ENCODE measurements at places on chromosomes 13 and 19. TPM values are rescaled to one million over a fixed set of nuclear protein-coding genes. Genes with fewer than 3 reads are reported as not detected.

- no peak overlapping the region for H3K27ac ChIP-seq
- DNase-seq, result no peak
- H3K4me1 ChIP-seq, result no peaks in the 10 kb centered on the region
- no peaks in the 10 kb centered on the region for H3K36me3 ChIP-seq
- no peak overlapping the region for H3K4me3 ChIP-seq
Measured at GRCh38 chr13:37450276-37450675, 148.3 kb downstream of the POSTN start.

- H3K4me1 ChIP-seq, result peaks cover 7% of the 10 kb centered on the region
- H3K36me3 ChIP-seq, result peaks cover 3% of the 10 kb centered on the region
- DNase-seq, result peak; percentile 14
Measured at GRCh38 chr13:60583911-60584753, 187.1 kb downstream of the TDRD3 start.

DNA sequence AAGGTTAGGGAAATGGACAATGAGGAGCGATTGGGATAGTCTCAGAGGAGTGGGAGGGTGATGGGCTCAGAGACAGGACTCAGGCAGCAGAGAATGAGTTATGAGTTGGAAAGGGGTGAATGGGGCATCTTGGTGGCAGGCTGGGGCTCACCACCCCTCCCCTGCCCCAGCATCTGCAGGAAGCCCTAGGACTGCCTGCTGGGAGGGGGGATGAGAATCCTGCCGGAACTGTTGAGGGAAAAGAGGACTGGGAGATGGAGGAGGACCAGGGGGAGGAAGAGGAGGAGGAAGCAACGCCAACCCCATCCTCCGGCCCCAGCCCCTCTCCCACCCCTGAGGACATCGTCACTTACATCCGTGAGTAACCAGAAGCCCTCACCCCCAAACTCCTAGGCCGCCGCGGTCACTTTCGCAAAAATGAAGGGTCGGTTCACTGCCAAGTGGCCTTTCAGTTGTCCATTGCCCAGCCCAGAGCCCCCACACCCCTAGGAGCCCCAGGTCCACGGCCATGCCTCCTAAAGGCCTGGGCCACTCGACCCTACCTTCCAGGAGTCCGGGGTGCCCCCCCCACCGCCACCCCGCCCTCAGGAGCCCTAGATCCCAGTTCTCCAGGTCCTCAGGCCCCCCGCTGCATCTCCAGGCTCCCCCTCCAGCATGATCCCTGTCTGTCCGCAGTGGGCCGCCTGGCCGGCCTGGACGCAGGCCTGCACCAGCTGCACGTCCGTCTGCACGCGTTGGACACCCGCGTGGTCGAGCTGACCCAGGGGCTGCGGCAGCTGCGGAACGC is 764 bp downstream of the CLEC11A start:
- peak overlapping the region; percentile 90 for H3K4me3 ChIP-seq
- peaks cover 43% of the 10 kb centered on the region for H3K27me3 ChIP-seq
- H3K36me3 ChIP-seq, result no peaks in the 10 kb centered on the region
- DNase-seq, result no peak
- H3K4me1 ChIP-seq, result peaks cover 49% of the 10 kb centered on the region
- H3K27ac ChIP-seq, result no peak overlapping the region

GRCh38 chr13:26062853-26063444 is 11.1 kb upstream of the SHISA2 start:
- no peaks in the 10 kb centered on the region for H3K36me3 ChIP-seq
- peaks cover 4% of the 10 kb centered on the region for H3K27me3 ChIP-seq
- peaks cover 5% of the 10 kb centered on the region for H3K4me1 ChIP-seq
- DNase-seq, result peak; percentile 26
- H3K4me3 ChIP-seq, result no peak overlapping the region

DNA sequence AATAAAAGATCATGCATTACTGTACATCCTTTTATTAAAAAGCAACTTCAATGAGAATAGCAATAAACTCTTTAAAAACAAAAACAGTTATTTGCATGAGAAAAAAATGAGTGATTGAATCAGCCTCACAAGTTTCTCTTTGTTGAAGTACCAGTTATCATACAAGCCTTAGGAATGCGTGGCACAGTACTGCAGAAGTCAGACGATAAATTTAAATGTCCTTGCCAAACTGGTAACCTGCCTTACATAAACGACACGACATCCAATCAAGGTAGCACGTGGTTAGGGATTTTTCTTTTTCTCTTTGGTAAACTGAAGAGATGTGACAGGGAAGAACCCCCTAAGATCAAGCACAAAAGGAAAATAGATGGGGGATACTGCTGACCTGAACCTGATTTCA is 251.0 kb downstream of the KLF12 start:
- no peak for DNase-seq
- H3K4me3 ChIP-seq, result no peak overlapping the region
- H3K27me3 ChIP-seq, result no peaks in the 10 kb centered on the region
- H3K36me3 ChIP-seq, result peaks cover 17% of the 10 kb centered on the region
- H3K4me1 ChIP-seq, result peaks cover 15% of the 10 kb centered on the region
- H3K27ac ChIP-seq, result no peak overlapping the region

- peaks cover 12% of the 10 kb centered on the region for H3K4me1 ChIP-seq
- no peak for DNase-seq
- H3K36me3 ChIP-seq, result no peaks in the 10 kb centered on the region
- H3K27me3 ChIP-seq, result peaks cover 7% of the 10 kb centered on the region
- no peak overlapping the region for H3K4me3 ChIP-seq
Measured at GRCh38 chr13:110556224-110556606, 5.3 kb downstream of the RAB20 start.

DNA sequence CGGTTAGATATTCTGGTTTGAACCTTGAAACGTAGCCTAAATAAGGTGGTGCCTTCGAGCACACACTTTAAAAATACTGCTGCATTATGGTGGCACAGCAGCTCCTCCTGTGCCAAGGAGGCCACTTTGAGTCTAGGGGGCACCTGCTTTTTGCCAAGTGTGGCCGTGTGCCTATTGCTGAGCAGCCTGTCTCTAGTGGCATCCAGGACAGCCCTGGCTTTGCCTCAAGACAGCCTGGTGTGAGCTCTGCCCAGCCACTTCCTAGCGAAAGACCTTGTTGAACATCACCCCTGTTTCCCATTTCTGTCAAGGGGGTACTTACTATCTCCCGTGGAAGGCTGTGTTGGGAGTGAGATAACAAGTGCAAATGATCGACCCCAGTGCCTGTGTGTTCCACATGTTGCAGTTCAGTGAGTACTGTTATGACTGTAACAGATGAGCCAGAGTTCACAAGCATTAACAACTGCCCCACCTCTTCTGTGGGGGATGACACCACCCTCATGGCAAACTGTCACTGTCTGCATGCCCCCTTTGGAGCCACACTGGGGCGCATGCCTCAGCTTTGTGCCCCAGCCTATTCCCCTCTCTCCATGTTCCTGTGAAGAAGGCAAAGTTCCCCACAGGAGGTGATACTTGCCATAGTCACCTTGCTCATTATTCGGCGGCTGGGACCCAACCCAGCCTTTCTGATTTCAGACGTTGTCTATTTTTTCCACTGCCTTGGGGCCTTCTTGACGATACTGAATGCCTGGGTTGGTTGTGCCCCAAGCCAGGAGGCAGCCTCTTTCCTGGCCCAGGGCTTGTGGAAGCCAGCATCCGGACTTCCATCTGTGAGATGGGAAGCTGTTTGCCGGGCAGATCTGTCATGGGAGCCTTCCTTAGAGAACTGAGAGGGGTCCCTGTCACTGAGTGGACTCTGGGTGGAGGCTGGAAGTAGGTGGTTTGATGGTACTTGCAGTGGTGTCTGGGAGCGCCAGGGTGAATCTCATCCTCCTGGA is 5.4 kb downstream of the GATAD2A start:
- peaks cover 82% of the 10 kb centered on the region for H3K4me1 ChIP-seq
- DNase-seq, result peak; percentile 60
- peak overlapping the region; percentile 54 for H3K4me3 ChIP-seq
- peak overlapping the region; percentile 36 for H3K27ac ChIP-seq
- H3K27me3 ChIP-seq, result no peaks in the 10 kb centered on the region

The CRTC1 gene
- 7.1 TPM for total RNA-seq

Measured in activated T-cell treated with anti-CD3 and anti-CD28 coated beads, Interleukin-2, amount 50 U/mL, for 72 hours (primary cell).